ENCODE measurements at places on chromosomes 6 and 20.

DNA sequence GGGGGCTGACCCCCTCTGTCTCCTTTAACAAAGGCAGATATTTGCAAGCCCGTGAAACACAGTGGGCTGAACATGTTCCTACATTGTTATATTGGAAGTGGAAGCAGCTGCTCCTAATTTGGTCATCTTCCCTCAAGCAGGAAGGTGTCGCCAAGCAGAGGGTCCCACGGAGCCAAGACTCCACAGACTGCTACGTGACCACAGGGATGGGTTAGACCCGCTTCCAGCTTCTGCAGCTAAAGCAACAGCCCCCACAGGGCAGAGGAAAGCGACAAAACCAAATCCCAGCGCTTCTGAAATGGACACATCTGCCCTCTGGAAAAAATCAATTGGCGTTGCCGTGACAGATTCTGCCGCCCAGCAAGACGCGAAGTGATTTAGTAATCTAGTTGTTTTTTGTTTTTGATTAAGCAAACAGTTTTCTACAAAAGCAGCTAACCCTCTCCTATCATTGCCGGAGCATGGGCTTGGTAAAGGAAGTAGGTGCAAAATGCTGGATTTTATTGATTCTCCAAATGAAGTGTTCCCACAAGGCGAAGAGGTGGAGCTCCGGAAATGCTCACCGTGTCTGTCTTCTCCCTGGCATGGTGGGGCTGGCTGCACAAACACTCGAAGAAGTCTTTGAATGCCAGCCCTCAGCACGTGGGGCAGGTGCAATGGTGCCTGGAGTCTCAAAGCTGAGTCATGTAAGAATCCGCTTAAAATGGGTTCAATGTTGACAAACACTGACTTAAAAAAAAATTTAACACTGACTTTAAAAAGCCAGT, 79.4 kb upstream of the FRMD1 start:
- no peak for DNase-seq

DNA sequence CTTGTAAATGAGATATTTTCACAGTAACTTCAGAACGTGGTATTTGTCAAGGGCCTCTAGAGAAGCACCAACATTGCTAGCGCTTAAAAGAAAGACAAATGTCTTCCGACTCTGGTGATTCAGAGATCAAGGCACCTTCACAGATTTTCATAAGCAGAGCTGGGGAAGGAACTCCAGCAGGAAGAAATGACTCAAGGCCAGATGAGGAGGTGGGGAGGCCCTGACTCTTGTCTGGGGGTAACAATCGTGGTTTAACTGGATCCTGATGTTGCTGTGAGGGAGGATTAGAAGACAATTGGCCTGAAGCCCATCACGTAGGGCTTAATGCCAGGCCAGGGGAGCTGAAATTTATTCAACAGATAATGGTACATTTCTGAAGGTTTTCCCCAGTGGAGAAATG, 122.9 kb upstream of the QKI start:
- no peak for DNase-seq

GRCh38 chr20:41533537-41534136, 84.5 kb downstream of the CHD6 start:
- DNase-seq = no peak

DNA sequence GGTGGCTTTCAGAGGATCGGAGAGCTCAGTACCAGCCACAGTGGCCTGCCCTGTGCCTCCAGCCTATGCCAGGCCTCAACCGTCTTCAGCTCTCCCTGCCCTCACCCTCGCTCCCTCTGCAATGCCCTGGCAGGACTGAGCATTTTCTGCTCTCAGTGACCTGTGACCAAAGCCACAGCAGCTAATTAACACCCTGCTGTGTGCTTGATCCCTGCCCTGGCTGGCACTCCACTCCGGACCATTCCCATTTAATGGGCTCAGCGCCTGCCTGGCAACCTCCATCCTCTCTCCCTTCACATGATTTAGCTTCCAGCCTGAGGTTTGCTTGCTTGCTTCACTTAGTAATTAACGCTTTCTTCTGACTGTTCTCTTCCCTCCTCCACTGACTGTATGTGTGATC, 287.5 kb downstream of the LRFN2 start:
- no peak for DNase-seq
